Vagina (tissue), 2 donors: ENCODE measurements at places on chromosomes 3 and 15. TPM values are rescaled to one million over a fixed set of nuclear protein-coding genes. Genes with fewer than 3 reads are reported as not detected.
A peak's percentile ranks its signal among the peaks of the same experiment; 100 is the strongest.

DNA sequence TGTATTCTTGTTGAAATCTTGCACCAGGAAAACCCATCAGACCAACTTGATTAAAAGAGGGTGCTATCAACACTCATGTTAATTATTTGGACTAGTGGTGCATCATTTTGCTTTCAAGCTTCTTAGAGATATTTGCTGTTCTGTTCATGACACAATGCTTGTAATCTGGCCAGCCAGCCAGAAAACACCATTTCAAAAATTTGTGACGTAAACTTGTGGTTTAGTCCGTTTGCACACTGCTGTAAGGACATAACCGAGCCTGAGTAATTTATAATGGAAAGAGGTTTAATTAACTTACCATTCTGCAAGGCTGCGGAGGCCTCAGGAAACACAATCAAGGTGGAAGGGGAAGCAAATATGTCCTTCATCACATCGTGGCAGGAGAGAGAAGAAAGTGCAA is 374.3 kb upstream of the TGFBR2 start:
- DNase-seq, result peak; percentile 87
- no peaks in the 10 kb centered on the region for H3K36me3 ChIP-seq
- H3K4me1 ChIP-seq, result peaks cover 27% of the 10 kb centered on the region
- no peaks in the 10 kb centered on the region for H3K27me3 ChIP-seq
- no peak overlapping the region for H3K4me3 ChIP-seq
- H3K27ac ChIP-seq, result peak overlapping the region; percentile 65

DNA sequence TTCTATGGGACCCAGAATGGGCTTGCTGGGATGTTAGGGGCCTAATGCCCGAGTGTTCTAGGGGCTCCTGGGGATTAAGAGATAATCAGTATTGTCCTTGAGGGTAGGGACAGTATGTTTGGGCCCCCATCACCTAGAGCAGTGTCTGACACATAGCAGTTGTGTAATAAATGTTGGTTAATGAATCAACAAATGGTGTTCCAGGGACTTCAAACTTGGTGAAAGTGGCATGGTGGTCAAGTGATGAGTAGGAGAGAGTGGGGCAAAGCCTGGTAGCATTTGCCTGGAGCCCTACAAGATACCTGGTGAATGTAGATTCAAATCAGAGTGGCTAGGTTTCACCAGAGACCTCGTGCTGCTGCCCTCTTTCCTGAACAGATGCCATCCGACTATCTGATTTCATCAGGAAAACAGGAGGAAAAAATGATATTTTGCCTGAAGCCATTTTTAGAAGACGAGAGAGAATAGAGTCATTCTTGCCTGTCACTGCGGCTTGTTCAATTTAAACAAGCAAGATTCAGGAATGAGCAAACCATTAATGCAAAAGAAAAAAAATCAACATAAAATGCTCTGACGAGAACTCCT is 117.3 kb downstream of the RPL22L1 start:
- DNase-seq, result no peak
- peaks cover 27% of the 10 kb centered on the region for H3K4me1 ChIP-seq
- no peak overlapping the region for H3K4me3 ChIP-seq
- no peaks in the 10 kb centered on the region for H3K36me3 ChIP-seq

Gene CDHR4
- not detected for total RNA-seq

Gene ST8SIA2
- total RNA-seq, result not detected

DNA sequence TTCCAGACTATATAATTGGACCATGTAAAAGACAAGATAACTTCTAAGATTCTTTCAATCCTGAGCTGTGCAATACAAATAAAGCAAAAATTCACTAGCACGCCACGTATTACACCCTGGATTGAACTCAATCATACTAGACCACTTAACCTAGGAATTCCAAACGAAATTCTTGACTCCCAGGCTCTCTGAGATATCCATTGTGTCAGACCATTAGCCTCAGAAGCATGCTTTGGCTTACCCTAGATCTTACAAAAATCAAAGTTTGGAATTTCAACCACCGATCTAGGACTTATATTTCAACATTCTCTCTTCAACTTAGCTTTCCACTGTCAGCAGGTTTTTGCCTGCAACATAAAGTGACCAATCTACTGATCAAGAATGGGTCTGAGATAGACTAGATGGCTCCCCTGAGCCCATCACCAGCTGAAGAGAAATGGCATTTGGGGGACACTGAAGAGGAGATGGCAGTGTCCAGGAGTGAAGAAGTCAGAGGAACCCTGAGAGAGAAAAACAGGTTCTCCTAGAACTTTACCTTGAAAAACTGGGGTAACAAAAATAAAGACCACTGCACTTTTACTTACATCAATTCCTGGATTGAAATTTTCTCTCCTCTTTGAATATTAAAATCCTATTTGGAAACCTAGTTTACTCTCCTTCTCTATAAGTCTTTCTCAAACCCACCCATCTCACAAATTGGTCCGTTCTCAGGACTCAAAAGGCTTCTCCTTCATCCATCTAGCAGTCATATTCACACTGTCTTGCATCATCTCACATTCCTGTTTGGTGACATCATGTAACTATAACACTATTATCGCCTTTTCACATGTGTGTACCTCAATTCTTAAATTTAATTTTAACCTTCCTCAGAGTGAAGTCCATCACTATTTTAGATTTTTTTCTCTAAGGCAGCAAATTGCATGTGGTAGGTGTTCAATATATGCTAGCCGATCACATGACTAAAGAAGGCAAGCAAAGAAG is 18.5 kb downstream of the CPNE4 start:
- H3K4me3 ChIP-seq, result no peak overlapping the region
- no peaks in the 10 kb centered on the region for H3K4me1 ChIP-seq
- H3K27ac ChIP-seq, result no peak overlapping the region
- H3K27me3 ChIP-seq, result no peaks in the 10 kb centered on the region
- DNase-seq, result no peak
- H3K36me3 ChIP-seq, result no peaks in the 10 kb centered on the region

DNA sequence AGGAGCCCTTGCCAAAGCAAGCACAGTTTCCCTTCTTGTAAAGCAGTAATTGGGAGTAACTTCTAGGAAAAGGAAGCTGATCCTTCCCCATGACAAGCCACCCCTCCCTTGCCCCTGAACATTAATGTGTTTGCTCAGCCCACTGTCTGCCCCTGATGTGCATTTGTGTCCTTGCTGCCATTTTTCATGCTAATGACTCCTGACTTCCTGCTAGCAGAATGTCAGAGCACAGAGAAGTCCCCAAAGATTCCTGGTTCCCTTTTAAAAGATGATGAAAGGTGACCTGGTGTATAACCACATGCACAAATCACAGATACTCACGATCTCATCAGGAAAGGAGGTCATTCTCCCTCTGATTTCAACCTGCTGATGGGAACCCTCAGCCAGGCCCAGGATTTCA is 44.2 kb upstream of the WNT5A start:
- no peak for DNase-seq
- H3K4me3 ChIP-seq, result no peak overlapping the region
- no peaks in the 10 kb centered on the region for H3K36me3 ChIP-seq

Gene CFAP100
- total RNA-seq, result not detected

Gene LRRC34
- 0.49 TPM for total RNA-seq

GRCh38 chr3:168051070-168051469 is 44.7 kb downstream of the GOLIM4 start:
- no peak for DNase-seq
- H3K27ac ChIP-seq, result no peak overlapping the region
- no peaks in the 10 kb centered on the region for H3K36me3 ChIP-seq
- H3K4me1 ChIP-seq, result peaks cover 17% of the 10 kb centered on the region
- H3K27me3 ChIP-seq, result no peaks in the 10 kb centered on the region
- H3K4me3 ChIP-seq, result no peak overlapping the region

- H3K4me1 ChIP-seq, result peaks cover 21% of the 10 kb centered on the region
- no peak for DNase-seq
- H3K27me3 ChIP-seq, result no peaks in the 10 kb centered on the region
Observed at GRCh38 chr3:192819001-192819569, 91.7 kb upstream of the FGF12 start.

- H3K27me3 ChIP-seq, result no peaks in the 10 kb centered on the region
- no peaks in the 10 kb centered on the region for H3K4me1 ChIP-seq
- no peaks in the 10 kb centered on the region for H3K36me3 ChIP-seq
- H3K27ac ChIP-seq, result no peak overlapping the region
- no peak for DNase-seq
Observed at GRCh38 chr15:62365795-62366442, 200.8 kb upstream of the C2CD4B start.

Gene LSMEM2
- total RNA-seq, result not detected

DNA sequence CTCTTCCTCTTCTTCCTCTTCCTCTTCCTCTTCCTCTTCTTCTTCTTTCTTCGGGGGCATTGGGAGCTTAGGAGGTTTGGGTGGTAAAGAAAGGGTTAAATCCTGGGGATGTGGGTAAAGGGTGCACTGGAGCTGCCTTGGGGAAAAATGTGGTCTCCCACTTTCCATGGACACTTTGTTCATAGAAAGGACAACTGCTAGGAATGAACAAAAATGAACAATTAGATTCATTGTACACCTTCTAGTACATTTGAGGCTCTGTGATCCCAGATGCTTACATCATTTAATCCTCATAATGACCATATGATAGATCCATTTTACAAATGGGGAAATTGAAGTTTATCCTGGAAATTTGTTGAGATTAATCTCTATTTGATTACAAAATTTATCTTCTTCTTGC is 699.7 kb downstream of the TUSC7 start:
- H3K27ac ChIP-seq, result no peak overlapping the region
- H3K27me3 ChIP-seq, result no peaks in the 10 kb centered on the region
- no peak for DNase-seq

Gene PLCB2
- 14.0 TPM for total RNA-seq

DNA sequence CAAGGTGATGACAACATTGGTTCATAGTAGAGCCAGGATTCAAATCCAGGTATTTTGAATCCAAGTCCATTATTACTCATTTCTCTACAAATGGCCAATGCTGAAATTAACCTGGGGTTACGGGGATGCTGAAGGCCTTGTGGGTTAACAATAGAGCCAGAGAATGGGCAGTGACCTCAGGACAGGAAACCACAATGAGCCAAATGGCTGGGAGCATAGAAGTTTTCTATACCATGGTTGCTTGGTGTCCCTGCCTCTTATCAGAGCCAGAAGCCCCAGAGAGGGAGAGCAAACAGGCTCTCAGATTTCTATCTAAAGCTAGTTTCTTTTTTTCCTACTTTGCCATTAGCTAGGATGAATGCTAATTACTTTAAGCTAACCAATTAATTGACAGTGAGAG is 82.3 kb downstream of the TNIK start:
- no peak overlapping the region for H3K27ac ChIP-seq
- H3K4me3 ChIP-seq, result no peak overlapping the region
- H3K4me1 ChIP-seq, result no peaks in the 10 kb centered on the region

GRCh38 chr3:50484722-50485121 is 18.7 kb downstream of the CACNA2D2 start:
- H3K36me3 ChIP-seq, result no peaks in the 10 kb centered on the region
- no peak for DNase-seq
- no peaks in the 10 kb centered on the region for H3K27me3 ChIP-seq
- H3K27ac ChIP-seq, result no peak overlapping the region

GRCh38 chr15:98433346-98433745 is 215.0 kb upstream of the IGF1R start:
- peaks cover 5% of the 10 kb centered on the region for H3K4me1 ChIP-seq
- H3K36me3 ChIP-seq, result no peaks in the 10 kb centered on the region
- DNase-seq, result no peak
- no peak overlapping the region for H3K27ac ChIP-seq

Gene STARD5
- 28.0 TPM for total RNA-seq

Gene BNIP2
- 83.2 TPM for total RNA-seq

Gene ECE2
- total RNA-seq, result 1.7 TPM

Gene CADPS
- total RNA-seq, result 12.8 TPM
